ENCODE measurements at places on chromosomes 11 and 22.
A peak's percentile ranks its signal among the peaks of the same experiment; 100 is the strongest.

GRCh38 chr22:39967103-39967829, 7.1 kb downstream of the TMA7B start:
- peak; percentile 38 for DNase-seq

DNA sequence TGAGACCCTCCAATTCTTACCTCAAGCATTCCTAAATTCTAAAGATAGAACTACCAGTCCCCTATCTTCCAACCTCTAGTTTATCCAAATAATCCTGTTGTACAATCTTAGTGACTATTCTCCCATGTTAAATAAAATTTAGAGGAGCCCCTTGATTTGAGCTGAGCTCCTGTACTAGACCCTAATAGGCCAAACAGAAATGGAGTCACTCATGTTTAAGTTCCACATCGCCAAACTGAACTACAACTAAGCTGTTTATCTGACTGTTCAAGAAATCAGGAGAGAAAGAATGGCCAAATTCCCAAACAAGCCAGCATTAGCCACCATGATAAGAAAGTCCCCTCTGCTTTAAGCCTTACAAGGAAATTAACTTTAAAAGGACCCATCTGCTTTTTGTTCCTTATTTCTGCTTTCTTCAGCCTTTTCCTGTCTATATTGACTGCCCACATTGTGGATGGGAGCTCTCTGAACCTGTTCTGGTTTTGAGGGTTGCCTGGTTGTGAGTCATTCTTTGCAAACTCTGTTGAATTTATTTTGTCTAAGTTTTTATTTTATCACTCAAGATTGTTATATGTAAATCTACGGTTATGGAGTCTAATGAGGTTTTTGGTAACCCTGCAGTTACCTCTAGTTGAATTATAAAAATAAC, 90.4 kb downstream of the TTC28 start:
- DNase-seq, result no peak

GRCh38 chr11:57681168-57681567, 13.3 kb downstream of the ZDHHC5 start:
- DNase-seq, result no peak

DNA sequence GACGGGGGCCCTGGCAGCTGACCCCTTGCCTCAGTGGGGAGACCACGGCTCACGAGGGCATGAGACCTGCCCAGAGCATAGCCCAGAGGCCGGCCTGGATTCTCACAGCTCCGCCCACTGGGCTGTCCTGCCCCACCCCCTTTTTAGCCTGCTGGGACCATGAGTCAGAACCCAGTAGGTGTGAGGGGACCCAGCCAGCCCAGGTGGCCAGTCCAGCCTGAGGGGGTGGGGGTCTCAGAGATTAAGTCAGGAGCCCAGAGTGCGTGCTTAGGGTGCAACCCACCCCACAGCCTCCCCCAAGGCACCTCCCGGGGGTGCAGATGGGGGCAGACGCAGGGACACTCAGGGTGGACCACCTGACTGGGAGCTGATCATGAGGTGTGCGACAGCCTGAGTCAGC, 40.1 kb upstream of the PPARA start:
- DNase-seq, result peak; percentile 36

GRCh38 chr11:89545691-89546090, 54.5 kb upstream of the NOX4 start:
- DNase-seq, result no peak

DNA sequence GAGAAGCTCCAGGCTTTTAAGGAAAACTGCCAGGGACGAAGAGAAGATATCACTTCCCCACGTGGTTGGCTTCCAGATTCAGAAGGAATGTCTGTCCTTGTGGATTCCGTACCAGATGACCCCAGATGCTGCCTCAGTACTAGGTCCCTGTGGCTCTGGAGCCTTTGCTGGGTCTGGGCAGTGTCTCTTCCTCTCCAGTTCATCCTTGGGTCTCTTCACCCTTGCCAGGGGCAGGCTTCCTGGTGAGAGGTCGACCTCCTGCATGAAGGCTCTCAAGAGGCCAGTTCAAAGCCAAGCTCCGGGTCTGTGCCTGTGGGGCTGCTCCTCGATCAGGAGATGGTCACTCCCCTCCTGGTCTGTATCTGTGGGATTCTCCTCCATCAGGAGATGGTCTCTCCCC, 74.7 kb upstream of the B3GAT1 start:
- no peak for DNase-seq

- no peak for DNase-seq
Observed at GRCh38 chr11:87301785-87302540, 264.2 kb downstream of the TMEM135 start.

GRCh38 chr11:35029979-35030682, 108.8 kb upstream of the CD44 start:
- DNase-seq, result peak; percentile 44

GRCh38 chr11:124174001-124174583, 9.1 kb upstream of the OR10D3 start:
- peak; percentile 19 for DNase-seq
